H54 (cell line): ENCODE measurements at places on chromosomes 4 and X.

- no peak for DNase-seq
These were observed 804.6 kb upstream of the TENM3 start for GRCh38 chr4:181438641-181439040.

DNA sequence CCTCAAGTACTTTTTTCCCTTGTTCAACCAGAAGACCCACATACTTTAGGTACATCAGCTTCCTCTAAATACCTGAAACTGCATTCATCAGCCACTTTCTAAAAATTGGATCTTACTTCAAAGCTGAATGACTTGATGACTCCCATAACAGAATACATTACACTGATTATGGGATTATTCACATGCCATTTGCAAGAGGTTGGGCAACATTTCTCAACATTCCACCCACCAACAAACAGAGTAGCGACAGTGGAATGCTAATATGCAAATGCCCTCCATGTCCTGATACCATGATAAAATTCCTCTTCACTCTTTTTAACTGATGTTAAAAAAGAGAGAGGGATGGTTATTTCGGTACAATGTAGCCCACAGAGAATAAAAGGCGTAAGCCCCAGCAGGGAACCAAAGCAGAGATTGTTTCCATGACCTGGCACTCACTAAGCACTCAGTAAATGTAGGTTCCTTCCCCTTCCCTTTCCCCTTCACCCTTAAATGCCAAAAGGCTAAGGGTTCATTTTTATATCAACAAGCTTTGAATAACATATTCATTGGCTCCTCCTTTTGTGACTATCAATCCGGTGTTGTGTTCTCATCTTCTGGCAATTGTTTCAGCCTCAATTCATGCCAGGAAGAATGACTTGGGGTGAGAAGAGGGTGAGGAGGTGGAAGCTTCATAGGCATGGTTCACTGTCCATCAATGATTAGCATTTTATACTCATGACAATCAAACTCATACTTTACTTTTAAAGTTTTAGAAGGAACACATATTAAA, 317.2 kb downstream of the DHX15 start:
- DNase-seq, result no peak

GRCh38 chrX:100353326-100353725, 56.7 kb downstream of the PCDH19 start:
- DNase-seq, result no peak

DNA sequence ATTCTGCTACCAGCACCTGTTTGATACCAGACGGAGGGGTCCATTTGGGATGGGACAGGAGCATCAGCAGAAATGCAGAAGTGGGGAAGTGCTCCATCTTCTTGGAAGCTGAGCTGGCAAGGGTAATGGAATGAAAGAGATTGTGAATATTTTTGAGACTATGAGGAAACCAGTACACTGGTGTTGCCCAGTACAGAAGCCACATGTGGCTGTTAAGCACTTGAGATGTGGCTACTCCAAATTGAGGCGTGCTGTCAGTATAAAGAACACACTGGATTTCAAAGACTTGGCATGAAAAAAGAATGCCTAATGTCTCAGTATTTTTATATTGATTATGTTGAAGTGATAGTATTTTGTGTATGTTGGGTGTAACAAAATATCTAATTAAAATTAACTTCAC, 153.4 kb downstream of the PTTG2 start:
- DNase-seq, result no peak
